ENCODE measurements at places on chromosomes 16 and 17. TPM values are rescaled to one million over a fixed set of nuclear protein-coding genes. Genes with fewer than 3 reads are reported as not detected.

The MYL4 gene
- total RNA-seq, result 1.5 TPM

- DNase-seq, result no peak
Measured at GRCh38 chr16:67872131-67872630, 671 bp upstream of the EDC4 start.

The TSR3 gene
- total RNA-seq, result 58.2 TPM

GRCh38 chr16:3112058-3112880 lies at the start of gene ZNF205:
ZNF205 (plus strand) TSS chr16:3112586; CDS start chr16:3113431, 845 bp downstream.
- DNase-seq, result no peak

- no peak for DNase-seq
Measured at GRCh38 chr17:29357821-29358232, 32.3 kb upstream of the TAOK1 start.

Measured in mesenteric fat pad (tissue), 1 donor.